ENCODE measurements at places on chromosomes 2 and 18.

DNA sequence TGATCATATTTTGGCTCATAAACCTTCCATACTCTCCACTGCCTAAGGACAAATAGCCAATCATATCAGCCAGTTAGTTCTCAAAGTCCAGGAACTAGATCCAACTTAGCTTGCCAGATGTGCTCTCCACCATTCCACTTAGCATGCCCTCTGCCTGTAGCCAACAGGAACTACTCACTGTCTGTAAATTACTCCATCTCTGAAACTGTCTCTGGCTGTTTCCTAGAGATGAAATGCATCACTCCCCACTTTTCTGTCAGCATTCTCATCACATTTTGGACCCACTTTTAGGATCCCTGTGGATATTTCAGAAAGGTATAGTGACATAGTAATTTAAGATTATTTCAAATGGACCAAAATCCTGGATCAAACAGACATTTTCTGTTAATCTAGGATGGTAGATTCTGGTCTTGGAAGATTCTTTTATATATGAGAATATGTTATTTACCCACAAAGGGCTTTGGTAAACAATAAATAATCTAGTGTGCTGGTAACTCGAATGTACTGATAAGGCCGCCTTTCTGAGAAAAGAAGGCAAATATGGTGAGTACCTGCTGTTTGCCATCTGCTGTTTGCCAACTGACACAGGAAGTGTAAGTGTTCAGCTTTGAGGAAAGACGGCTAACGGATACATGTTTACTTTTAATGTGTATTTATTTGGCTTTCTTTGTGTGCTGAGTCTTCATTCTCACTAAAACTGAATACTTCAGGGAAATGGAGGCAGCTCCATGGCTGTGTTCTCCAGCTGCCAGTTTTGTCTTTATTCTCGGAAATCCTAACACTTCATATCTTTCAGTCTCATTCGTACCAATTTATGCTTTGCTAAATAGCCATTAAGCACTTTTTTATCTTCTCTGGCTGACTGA, 79.5 kb downstream of the EVA1A start:
- no peak for DNase-seq

DNA sequence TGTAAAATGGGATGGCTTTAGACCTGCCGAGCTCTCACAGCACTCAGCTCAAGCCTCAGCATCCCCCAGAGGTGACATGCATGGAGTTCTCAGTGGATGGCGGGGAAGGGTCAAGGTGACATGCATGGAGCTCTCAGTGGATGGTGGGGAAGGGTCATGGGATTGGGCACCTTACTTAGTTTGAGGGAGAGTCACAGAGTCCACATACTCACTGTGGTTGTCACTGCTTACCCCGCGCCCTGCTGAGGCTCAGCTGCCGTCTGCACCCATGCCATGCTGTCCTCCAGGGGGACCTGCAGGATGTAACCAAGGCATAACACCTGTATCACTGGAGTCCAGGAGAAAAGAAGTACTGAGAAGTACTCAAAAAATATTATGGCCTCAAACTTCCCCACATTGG, 112.2 kb upstream of the TPO start:
- no peak for DNase-seq

DNA sequence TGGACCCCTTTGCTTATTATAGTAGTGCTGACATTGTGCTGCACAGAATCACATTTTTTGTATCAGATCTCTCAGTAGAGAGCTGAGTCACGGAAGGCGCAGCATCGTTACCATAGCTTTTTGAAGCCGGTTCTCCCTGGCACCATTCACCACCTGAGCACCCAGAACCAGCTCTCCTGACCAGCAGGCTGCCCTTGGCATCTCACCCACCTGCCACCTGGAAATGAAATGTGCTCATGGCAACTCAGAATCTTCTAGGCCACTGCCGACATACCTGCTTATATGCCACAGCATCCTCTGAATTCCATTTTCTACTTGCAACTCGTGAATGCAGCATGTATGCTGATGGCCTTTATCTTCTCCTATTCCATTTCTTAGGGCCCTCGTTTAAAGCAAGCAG, 62.7 kb downstream of the COA5 start:
- DNase-seq, result no peak

- DNase-seq, result no peak
Observed at GRCh38 chr18:30967701-30968100, 74.8 kb downstream of the DSC3 start.

GRCh38 chr18:61653823-61654551, 238.8 kb downstream of the RNF152 start:
- DNase-seq, result no peak

- peak; percentile 49 for DNase-seq
Observed at GRCh38 chr2:231927566-231927890, 1.3 kb upstream of the NPPC start.

DNA sequence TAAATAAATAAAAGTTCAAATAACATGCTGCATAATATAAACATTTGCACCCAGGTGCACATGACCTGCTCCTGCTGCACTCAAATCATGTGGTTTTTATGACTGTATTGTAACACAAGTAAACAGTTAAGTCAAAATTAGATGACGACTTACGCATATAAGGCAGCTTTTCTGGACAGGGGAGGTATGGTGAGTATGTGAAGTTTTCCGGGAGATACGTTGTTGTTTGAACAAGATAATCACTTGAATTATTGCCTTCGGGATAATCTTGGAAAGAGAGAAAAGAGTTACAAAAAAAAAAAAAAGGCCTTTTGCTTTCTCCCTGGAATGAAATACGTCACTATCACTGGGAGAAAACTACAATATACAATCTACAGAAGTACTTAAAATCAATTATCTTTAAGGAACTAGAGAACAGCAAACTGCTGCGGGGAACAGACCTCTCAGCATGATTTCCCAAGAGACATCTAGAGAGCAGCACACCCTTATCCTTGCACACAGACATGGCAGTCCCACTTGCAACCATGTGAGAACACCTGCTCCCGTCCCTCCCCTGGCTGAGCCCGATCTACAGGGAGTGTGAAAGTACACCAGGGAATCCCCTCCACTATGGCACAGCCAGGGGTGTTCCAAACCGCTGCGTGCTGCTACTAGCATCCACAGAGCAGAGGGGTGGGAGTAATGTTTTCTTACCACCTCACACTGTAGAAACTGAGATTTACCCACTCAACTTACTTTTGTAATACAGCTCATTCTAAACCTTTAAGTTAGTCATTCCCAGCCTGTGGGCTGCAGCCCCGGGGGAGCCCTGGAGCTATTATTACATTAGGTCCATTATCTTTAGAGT, 26.3 kb downstream of the B4GALT6 start:
- DNase-seq, result no peak

GRCh38 chr2:102929721-102930120, 167.9 kb downstream of the TMEM182 start:
- DNase-seq, result no peak

GRCh38 chr2:220935789-220936321, 636.2 kb downstream of the EPHA4 start:
- no peak for DNase-seq

- no peak for DNase-seq
Observed at GRCh38 chr2:236400594-236401360, 136.6 kb upstream of the ASB18 start.

- DNase-seq, result no peak
Observed at GRCh38 chr2:60422826-60423483, 130.5 kb downstream of the BCL11A start.

DNA sequence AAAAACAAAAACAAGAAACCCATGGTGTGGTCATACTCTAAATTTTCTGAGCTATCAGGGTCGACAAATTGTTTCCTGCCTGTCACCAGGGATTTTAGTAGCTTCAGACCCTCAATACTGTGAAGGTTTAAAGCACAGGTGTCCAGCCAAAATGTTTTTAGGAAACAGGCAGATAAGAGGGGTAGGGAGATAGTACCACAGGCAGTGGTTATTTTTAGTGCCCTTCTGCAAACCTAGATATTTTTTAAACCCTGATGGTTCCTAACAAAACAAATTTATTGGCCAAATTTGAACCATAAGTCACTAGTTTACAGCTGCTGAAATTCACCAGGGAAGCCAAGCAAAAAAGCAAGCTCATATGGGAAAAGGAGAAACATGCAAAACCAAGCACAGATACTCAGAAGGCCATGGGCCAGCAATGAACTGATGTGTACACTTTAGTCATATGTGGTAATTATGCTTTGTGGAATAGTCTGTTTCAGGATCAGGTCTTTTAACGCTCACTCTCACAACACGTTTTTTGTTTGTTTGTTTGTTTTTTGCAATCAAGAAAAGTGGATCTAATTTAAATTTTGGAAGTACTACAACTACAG, 156.8 kb upstream of the STK17B start:
- DNase-seq, result no peak

GRCh38 chr2:120108749-120109148, 95.9 kb downstream of the EPB41L5 start:
- no peak for DNase-seq

DNA sequence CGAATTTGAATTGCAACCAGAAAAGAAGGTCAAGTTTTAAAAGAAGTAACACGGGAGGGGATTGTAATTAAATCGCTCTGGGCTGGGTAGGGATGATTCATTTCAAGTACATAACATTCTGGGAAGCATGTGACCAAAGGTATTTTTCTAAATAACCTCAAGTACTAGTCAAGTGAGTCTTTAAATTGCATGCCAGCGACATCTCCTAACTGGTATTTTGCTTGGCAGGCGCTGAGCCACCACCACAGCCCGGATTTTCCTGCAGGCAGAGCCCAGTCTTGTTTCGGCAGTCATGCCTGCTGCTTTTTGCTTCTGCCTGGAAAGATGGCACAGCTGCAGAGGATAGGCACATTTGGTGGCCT, 33.7 kb upstream of the NPAS2 start:
- no peak for DNase-seq

DNA sequence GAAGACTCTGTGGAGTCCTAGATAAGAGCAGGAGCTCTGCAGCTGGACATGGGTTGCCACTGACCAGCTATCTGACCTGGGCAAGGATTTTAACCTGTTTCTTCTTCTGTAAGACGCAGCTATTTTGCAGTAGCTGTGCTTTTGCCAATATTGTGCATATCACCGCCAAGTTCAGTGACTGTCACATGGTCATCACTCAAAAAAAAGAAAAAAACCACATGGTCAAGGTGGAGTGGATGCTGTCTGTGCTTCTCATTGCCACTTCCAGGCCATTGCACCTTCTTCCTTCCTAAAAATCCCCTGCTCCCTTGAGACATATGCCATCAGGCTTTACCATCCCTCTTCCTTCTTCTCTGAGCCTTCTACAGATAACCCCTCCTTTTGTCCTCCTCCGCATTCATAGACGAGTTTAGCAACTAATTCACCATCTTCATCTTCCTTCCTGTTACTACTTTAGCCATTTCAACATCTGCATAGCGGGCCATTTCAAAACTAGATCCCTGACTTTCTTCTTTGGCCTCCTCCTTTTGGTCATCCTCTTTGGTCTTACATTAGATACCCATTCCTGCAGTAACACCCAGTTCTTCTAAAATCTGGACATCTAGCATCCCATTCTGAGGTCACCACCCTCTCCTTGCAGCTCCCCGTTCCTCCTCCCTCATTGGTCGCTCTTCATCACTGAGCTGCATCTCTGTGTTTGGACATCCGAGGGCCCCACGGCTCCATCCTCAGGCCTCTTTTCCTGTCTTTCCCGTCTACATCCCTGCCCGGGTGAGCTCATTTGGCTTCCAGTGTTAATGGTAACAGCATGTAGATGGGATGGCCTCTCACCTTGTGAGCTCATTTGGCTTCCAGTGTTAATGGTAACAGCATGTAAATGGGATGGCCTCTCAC, 17.8 kb downstream of the RNF144A start:
- no peak for DNase-seq

- no peak for DNase-seq
Observed at GRCh38 chr2:55441280-55441892, 21.7 kb upstream of the CCDC88A start.

DNA sequence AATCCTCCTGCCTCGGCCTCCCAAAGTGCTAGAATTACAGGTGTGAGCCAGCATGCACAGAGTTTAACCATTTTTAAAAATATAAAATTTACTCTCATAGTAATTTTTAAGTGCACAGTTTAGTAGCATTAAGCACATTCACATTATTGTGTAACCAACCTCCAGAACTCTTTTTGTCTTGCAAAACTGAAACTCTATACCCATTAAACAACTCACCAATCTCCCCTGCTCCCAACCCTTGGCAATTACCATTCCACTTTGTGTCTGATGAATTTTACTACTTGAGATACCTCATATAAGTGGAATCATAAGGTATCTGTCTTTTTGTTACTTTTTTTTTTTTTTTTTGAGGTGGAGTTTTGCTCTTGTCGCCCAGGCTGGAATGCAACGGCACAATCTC, 112.5 kb downstream of the BMPR2 start:
- no peak for DNase-seq

DNA sequence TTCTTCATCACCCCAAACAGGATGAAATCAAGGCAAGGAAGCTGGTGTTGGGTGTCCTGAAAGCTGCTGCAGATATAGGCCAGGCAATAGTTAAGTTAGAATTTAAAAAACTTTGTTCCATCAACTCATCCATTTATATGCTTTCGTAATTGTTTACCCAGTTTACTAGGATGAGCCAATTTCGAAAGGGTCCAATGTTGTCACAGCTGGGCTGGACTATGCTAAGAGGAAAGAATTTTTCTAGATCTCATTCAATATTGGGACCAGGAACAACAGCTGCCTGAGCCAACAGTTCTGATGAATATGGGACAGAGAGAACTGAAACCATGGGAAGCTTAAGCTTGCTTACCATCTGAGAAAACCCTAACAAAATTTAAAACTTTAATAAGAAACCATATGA, 21.6 kb upstream of the SP3 start:
- peak; percentile 80 for DNase-seq

GRCh38 chr2:203909261-203909967, 27.1 kb upstream of the ICOS start:
- no peak for DNase-seq

GRCh38 chr2:32553829-32554432, 73.9 kb upstream of the TTC27 start:
- no peak for DNase-seq

- DNase-seq, result no peak
Observed at GRCh38 chr2:31192851-31193392, 24.4 kb downstream of the CAPN14 start.

DNA sequence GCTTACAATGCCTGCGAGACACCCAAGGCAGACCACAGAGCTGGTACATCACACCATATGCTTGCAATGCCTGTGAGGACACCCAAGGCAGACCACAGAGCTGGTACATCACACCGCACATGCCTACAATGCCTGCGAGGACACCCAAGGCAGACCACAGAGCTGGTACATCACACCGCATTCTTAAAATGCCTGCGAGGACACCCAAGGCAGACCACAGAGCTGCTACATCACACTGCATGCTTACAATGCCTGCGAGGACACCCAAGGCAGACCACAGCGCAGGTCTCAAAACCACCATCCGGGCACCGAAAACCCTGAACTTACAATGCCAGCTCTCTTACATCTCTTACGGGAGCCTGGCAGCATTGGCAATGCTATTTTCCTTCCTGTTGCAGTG, 799.6 kb downstream of the GALR1 start:
- DNase-seq, result no peak

DNA sequence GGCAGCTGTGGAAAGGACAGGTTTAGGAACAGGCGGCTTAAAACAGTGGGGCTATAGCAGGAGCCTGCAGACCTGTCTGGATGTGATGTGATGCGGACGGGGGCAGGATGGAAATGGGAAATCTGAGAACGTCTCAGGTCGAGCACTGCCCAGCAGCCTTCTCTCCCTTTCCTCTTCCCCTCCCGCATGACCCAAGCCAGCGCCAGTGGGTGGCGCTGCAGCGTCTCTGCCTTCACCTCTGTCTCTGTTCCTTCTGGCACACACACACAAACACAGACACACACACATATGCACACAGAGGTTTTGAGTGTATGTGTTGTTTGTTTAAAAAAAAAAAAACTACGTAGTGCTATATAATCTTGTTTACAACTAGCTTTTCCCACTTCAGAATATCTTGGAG, 82.0 kb upstream of the SLC66A3 start:
- no peak for DNase-seq

- no peak for DNase-seq
Observed at GRCh38 chr18:10141559-10141958, 227.7 kb downstream of the VAPA start.
